ENCODE measurements at places on chromosomes 6 and 20.

DNA sequence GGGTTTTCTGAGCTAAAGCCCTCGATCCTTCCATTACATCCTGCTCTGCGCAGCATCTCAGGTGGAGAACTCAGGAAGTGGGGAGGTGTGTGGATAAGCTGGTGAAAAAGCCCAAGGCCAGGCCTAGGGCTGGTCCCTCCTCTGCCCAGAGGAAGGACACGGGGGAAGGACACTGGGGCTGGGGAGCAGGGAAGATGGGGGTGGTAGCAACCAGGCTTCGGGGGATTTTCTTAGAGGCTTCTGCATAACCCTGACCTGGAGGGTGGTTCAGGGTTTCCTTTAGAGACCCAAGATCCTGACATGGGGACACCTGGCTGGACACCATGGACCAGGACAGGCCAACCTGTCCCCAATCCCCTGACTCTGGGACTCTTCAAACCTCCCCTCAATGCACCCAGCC, 37.9 kb downstream of the SUN5 start:
- DNase-seq, result no peak

DNA sequence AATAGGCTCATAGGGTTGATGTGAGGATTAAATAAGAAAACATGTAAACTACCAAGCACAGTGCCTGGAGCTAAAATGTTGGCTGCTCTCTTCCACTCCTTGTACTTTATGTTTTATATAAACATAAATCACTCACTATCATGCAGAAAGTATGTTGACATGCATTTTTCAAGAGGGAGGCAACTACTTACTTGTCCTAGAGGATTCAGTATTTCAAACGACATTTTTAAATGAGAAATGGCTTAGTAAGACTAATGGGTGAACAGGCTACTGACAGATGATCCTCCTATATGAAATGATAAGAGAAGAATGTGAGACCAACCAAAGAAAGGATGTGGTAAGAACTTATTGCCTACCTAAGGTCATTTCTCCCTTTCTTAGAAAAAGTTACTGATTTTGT, 21.0 kb downstream of the LATS1 start:
- no peak for DNase-seq

DNA sequence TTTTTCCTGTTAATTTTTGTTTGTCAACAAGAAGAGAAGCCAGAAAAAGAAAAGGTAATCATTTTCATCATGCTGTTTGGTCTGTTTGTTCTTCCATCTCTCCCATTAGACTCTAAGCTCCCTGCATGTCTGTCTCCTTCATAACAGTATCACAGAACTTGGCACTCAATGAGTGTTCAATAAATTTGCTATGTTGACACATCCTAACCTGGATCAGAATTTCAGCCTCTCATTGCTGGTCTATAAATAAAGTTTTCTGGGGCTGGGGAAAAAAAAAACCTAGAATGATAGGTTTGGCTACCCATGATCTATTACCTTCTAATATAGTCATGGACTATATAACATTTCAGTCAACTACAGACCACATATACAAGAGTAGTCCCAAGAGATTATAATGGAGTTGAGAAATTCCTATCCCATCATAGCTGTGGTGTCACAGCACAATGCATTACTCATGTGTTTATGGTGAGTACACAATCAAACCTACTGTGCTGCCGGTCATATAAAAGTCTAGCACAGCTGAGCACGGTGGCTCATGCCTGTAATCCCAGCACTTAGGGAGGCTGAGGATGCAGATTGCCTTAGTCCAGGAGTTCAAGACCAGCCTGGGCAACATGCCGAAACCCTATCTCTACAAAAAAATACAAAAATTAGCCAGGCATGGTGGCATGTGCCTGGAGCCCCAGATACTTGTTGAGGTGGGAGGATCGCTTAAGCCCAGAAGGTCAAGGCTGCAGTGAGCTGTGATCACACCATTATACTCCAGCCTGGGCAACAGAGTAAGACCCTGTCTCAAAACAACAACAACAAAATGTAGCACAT, 5.9 kb downstream of the NUDT3 start:
- DNase-seq, result no peak

DNA sequence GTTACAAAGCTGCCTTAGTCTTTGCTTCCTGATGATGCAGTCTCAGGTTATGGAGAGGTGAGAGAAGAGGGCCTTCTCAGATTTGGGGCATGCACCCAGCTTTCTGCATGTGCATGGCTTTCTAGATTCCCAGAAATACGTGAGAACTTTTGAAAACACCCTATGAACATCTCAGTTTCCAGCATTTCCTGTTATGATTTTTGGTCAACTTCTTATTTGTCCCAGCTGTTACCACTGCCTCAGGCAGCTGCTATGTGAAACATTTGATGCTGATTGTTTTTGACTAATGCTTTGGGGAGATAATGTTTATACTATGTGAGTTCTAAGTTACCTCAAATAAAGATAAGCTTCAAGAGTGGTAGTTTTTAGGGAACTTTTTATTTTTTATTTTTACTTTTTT, 9.5 kb upstream of the SNAP25 start:
- no peak for DNase-seq

DNA sequence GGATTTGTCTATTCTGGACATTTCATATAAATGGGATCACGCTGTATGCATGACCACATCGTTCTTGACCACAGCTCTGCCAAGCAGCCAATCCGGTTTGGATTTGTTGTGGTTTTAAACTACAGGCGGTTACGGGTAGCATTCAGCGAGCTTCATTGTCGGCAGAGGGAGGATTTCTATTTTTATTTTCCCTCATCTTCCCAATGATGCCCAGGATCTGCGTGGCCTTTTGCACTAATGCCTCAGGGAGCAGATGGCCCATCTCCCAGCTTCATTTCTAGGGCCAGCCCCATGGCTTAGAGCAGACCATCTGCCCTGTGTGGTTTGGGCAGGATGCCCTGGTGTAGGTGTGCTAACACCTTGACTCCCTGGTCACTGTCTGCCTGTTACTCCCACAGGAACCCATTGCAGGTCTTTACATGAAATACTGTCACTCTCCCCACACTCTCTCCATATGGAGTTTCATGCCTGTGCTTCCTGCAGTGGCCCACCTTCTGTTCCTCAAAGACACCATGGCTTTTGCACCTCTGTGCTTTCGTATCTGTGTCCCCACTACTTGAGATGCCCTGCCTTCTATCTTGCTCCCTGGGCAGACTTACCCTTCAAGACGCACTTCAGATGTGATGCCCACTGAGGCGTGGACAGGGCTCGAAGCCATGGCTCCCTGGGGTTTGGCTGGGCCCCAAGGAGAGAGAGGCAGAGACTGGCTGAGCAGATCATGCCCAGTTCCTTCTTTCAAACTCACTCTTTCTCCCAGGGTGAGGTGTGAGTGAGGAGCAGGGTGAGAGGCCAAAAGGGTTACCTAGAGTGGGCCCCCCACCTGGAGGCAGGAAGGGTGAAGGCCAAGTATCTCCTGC, 26.0 kb downstream of the SDCBP2 start:
- no peak for DNase-seq

GRCh38 chr20:623704-624103, 13.6 kb upstream of the TCF15 start:
- DNase-seq, result no peak

DNA sequence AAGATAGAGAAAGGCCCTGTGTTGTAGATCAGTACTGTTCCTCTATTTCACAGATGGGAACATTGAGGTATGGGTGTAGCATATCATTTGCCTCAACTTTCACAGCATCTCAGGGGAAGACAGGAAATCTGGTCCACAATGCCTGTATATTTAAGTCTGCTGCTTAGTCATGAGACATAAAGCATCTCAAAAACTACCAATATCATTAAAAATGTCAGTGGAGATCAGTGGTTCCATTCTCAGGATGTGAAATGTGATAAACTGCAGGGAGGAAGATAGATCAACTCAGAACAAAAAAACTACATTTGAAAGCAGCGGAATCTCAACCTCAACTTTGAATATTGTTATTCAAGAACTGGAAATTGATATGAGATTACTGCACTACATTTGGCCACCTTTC, 192.9 kb upstream of the PREP start:
- DNase-seq, result no peak

DNA sequence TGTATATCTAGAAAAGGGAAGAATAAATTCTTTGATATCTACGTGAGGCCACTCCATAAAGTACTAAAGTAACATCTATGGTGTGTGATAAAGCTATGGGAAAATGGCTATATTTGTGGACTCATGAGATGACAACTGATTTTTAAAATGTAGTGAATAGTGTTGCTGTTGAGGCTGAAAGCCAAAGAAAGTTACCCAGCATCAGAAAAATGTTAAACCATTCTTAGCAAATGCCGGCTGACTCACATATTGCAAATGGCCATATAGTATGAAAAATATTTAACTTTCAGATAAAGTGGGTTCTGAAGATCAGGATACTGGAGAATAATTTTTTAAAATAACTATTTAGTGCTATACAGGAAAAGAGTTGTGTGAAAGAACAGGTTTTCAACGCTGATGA, 129.9 kb upstream of the GRIK2 start:
- no peak for DNase-seq

- DNase-seq, result no peak
These were observed 605 bp downstream of the COX4I2 start for GRCh38 chr20:31638317-31638716.

GRCh38 chr20:6702144-6702543, 65.3 kb upstream of the BMP2 start:
- DNase-seq, result no peak

DNA sequence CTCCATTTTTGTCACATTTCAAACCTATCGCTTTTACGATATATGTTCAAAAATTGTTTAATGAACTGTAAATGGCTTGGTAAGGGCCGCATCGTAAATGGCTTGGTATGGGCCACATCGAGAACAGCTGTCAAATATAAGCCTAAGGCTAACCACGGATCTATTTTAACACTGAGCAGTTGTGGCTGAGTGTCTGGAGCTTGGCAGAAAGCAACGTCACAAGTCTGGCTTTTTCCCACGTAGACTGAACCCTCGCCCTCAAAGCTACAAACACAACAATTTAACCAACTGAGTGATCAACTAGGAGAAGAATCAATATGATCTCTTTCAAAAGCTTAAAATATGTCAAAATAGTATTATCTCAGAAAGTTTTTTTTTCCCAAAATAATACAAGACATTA, 71.4 kb upstream of the PRSS16 start:
- DNase-seq, result no peak

GRCh38 chr20:53678315-53678989, 84.8 kb upstream of the ZNF217 start:
- DNase-seq, result no peak

- DNase-seq, result no peak
These were observed 41.8 kb downstream of the GPR63 start for GRCh38 chr6:96795481-96795880.

DNA sequence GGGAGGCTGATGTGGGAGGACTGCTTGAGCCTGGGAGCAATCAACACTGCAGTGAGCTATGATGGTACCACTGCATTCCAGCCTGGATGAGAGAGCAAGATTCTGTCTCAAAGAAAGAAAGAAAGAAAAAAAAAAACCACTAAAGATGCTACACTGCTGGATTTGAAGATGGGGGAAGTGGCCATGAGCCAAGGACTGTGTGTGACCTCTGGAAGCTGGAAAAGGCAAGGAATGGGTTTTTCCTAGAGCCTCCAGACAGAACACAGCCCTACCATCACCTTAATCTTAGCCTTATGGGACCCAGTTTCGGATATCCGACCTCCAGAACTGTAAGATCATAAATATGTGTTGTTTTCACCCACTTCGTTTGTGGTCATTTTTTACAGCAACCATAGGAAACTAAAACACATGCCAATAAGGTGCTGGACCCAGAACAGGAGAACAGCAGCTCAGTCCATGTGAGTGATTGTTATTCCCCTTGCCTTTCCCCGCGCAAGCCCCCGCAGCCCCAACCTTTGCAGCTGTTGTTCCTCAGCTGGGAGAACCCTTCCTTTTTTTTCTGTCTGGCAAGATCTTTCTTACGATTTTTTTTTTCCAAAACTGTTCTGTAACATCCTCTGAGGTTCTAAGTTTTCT, 11.1 kb upstream of the VAPB start:
- DNase-seq, result no peak

- DNase-seq, result no peak
These were observed 294.1 kb downstream of the BTBD9 start for GRCh38 chr6:38345586-38345985.

GRCh38 chr6:157905590-157906342, 75.9 kb upstream of the SYNJ2 start:
- no peak for DNase-seq

GRCh38 chr20:13341737-13342393, 120.8 kb downstream of the ISM1 start:
- DNase-seq, result no peak

GRCh38 chr6:5562277-5562676, 301.0 kb downstream of the FARS2 start:
- no peak for DNase-seq

- DNase-seq, result no peak
These were observed 21.3 kb upstream of the RREB1 start for GRCh38 chr6:7086488-7086887.

DNA sequence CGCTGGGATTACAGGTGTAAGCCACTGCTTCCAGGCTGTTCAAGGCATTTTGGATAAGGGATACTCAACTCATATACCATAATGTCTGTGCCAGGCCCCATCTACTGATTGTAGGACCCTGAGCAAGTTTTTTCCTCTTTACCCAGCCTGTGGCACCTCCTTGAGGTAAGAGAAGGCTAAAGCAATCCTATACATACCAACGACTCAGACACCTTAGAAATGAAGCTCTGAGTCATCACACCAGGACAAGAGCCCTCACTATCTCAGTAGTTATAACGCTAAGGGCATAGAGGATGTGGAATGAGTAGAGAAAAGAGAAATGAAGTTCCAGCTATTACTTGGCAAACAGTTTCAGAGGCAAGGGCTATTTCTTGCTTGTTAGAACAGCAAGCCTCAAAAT, 16.9 kb downstream of the NDRG3 start:
- no peak for DNase-seq

- peak; percentile 7 for DNase-seq
These were observed 3.5 kb downstream of the NDUFAF5 start for GRCh38 chr20:13788167-13788834.

DNA sequence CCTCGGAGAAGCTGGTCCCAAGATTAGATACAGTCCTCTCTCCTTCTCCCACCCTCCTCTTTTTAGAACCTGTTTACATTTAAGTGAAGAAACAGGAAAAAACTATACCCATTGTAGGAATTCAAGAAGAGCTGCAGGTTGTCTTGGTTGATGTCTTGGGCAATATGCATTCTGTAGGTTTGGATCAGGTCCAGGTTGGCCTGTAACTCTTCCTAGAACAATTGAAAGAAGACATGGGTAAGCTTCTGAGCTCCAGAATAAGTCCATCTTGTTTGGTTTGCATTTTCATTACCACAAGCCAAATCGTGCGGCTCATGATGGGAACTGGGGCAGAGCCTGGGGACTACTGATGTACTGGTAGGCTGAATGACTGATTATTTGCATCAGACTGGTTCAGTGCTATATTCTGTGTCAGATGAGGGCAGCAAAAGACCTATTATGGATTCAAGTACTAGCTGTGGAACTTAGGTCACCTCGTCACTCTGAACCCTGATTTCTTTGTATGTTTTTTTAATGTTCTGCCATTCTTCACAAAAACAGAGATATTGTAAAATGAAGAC, 20.3 kb upstream of the SLA2 start:
- no peak for DNase-seq

DNA sequence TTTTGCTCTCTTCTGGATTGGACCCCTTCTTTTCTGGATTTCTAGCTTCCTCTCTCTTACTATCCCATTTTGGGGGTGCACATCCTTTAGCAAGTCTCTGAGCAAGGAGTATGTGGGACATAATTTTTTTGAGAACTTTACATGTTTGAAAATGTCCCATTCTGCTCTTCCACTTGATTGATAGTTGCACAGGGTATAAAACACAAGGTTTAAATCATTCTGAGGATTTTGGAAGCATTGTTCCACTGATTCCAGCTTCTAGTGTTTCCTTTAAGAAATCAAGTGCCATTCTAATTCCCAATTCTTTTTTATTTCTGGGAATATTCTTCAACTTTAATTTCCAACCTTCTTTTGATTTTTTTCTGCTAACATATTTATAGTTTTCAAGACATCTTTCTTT, 60.7 kb downstream of the APCDD1L start:
- DNase-seq, result no peak
